ENCODE measurements at places on chromosomes 11 and 22. TPM values are rescaled to one million over a fixed set of nuclear protein-coding genes. Genes with fewer than 3 reads are reported as not detected.

GRCh38 chr11:31780078-31780477 lies 31.0 kb downstream of the PAX6 start:
- DNase-seq, result no peak
- peaks cover 2% of the 10 kb centered on the region for H3K36me3 ChIP-seq
- peak overlapping the region; percentile 88 for H3K27ac ChIP-seq
- H3K27me3 ChIP-seq, result no peaks in the 10 kb centered on the region
- peaks cover 22% of the 10 kb centered on the region for H3K4me1 ChIP-seq

Gene NXPE2
- not detected for total RNA-seq

Gene SMC1B
- not detected for total RNA-seq

- no peaks in the 10 kb centered on the region for H3K4me1 ChIP-seq
- H3K4me3 ChIP-seq, result no peak overlapping the region
- H3K27me3 ChIP-seq, result peaks cover 3% of the 10 kb centered on the region
- no peak overlapping the region for H3K27ac ChIP-seq
These were observed 47.1 kb upstream of the PRODH start for GRCh38 chr22:18983120-18983651.

DNA sequence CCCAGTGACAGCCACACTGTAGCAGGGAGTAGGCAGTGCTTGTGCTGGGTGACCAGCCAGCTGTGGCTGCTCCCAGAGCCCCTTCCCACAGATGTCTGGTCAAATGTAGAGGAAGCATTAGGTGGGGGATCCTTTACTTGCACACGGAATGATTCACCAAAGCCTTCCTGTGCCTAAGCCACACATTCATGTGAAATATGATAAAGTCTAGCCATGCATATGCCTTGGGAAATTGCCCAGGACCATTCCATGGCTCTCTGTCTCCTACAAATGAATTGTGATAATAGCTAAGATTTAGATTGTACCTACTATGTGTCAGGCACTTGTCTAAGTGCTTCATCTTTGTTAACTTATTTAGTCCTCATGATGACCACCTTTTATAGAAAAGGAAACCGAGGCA lies 217.5 kb upstream of the E2F8 start:
- DNase-seq, result no peak
- H3K27ac ChIP-seq, result no peak overlapping the region
- H3K27me3 ChIP-seq, result peaks cover 18% of the 10 kb centered on the region

Gene C11orf16
- total RNA-seq, result not detected
